ENCODE measurements at places on chromosomes 13 and 19.
A peak's percentile ranks its signal among the peaks of the same experiment; 100 is the strongest.

- no peak for DNase-seq
Measured at GRCh38 chr19:40392894-40393517, 3.0 kb upstream of the HIPK4 start.

DNA sequence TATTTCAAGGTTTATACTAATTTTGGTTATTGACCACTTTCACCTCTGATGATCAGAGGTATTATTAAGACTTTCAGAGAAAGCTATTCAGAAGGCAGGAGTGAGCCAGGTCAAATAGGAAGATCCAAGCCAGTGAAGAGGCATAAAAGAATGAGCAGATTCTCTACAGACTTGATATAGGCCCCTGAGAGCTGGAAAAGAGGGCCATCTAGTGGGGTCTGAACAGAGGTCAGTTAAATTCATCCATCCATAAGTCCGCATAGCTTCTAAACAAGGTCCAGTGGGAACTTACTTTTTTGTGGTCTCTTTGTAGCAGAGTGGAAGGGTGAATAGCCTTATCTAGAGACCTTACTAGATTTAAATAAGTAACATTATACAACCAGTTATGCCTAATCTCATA is 126.6 kb upstream of the UFM1 start:
- DNase-seq, result no peak

GRCh38 chr13:34167347-34167746 is 349.4 kb downstream of the RFC3 start:
- DNase-seq, result no peak

- no peak for DNase-seq
Measured at GRCh38 chr13:94558716-94559115, 37.2 kb downstream of the TGDS start.

- DNase-seq, result no peak
Measured at GRCh38 chr19:17220207-17220758, 5.1 kb downstream of the USE1 start.

GRCh38 chr19:43464134-43464775 is 1.2 kb downstream of the LYPD3 start:
- peak; percentile 51 for DNase-seq

DNA sequence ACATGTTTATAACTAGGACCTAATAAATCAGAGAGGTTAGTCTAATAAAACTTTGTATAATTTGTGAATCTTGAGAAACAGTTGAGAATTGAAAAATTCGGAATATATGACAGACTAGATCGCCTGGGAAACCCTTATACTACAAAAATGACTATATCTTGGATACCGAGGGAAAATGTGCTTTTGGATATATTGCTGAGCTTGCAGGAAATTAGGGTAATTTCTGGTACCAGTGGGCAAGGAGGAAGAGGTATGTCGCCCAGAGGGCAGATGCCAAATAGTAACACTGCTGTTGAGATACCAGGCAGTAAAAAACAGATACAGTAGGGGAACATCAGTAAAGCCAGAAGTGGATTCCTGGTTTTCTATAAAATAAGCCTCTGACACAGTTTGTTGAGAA is 17.3 kb downstream of the MPHOSPH8 start:
- DNase-seq, result no peak

- DNase-seq, result no peak
Measured at GRCh38 chr19:48841571-48841970, 5.3 kb upstream of the HSD17B14 start.

DNA sequence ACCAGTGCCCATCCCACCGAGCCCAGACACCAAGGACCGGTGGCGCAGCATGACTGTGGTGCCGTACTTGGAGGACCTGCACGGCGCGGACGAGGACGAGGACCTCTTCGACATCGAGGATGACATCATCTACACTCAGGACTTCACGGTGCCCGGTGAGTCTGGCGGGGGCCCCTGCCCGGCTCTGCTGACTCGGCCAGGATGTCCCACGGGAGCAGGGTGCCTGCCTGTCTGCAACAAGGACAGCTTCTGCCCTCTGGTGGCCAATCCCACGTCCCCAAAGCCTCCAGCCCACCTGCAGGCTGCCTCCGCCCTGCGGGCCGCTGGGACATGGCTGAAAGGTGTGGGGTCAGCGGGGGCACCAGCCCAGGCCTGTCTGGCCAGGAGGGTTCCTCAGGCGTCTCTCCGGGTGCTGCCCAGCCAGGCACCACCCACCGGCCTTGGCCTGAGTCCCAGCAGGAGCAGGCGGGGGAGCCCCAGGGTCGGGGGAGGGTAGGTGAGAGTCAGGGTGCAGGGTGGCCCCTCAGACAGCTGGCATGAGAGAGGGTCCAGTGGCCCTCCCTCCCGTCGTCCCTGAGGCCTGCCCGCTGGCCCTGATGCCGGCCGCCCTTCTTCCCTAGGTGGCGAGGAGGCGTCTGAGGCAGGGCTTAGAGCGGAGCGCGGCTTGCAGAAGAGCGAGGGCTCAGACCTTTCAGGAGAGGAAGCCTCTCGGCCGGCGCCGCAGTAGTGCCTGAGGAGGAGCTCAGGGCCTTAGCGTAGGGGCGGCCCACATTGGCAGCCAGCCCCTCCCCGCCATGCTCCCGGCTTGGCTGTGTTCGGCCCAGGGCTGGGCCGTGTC is 14.6 kb downstream of the CBARP start:
- no peak for DNase-seq

DNA sequence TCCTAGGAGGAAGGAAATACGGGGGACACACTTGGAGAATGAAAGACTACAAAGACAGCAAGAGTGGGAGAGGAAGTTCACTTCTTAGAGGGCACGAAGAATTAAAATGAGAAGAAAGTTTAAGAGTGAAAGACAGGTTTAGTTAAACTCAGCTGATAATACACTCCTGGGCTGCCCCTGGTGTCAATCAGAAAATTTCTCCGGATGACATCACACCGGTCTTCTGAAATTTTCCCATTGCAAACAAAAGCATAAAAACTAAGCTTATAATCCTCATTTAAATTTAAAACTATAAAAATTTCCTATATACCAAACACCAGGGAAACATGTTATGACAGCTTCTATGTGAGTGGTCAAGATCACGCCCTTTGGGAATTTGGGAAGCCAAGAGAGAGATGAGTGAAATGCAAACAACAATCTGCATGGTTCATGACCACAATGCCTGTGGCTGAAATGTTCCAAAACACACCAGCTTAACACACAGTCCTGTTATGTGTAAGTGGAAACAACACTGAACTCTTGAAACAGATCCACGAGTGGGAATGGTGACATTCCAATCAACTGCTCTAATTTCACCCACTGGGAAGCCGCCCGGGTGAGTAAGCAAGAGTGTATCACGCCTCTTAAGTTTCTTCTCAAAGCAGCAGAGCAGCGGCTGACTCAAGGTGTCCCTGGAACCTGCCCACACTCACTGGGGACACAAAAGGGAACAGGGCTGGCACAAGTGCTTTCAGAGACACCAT is 49.0 kb downstream of the BRD4 start:
- DNase-seq, result no peak

DNA sequence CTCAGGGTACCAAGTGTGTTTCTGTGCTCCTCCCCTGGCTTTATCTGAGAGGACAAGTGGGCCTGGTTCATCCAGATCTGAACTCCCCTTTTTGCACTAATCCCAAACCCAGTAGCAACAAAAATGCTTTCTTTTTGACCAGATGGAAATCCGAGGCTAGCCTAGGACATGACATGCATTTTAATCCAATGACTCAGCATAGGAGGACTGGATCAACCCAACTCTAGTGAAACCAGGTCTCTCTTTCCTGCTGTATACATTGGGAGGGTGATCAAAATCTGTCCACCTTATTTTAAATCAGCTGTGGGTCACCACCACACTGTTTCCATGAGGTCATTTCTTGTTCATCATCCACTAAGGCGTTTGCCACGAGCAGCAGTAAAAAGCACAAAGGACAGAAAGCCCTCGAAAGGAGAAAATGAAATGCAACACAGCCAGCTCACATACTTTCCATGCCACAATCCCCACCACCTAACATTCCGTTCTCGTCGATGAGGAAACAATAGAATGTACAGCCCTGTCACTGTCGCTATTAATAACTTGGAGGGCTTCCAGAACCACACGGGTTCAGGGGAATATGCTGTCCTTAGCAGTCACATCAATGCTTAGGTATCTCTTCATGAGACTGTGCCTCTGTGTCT is 543.0 kb downstream of the IRS2 start:
- no peak for DNase-seq

DNA sequence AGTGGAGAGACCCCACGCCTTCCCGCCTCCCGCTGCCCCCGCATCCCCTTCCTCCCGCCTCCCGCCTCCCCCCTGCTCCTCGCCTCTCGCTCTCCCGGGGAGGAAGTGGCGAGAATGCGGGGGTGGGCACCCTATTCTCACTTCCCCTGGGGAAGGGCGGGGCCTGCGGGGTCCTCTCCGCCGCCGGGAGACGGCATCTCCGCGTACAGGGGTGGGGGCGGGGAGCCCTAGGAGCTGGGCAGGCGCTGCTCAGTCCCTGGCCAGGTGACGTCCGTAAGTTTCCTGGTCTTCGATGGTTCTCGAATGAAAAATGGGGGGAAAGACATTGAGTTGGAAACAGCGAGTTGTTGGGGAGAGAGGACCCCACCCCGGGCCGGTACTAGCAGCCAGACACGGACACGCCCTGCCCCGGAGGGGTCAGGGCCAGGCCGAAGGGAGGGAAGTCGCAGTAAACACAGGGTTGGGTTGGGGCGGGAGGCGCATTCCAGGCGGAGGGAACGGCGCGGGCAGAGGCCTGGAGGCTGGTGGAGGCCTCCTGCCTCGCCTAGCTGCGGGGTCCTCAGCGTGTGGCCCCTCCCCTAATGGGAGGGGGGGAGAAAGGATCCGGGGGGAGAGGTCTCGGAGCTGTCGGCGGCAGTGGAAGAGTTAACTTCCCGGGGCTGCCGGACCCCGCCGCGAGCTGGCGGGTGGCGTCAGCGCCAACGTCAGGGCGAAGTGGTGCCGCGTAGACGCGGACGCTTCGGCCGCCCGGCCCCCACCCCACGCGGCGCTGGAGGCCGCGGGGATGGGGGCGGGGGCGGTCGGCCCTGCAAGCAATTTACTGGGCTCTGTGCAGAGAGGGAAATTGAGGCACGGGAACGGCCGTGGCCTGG is 10.4 kb upstream of the JUND start:
- peak; percentile 64 for DNase-seq

- no peak for DNase-seq
Measured at GRCh38 chr13:72805676-72806346, 23.9 kb downstream of the PIBF1 start.

DNA sequence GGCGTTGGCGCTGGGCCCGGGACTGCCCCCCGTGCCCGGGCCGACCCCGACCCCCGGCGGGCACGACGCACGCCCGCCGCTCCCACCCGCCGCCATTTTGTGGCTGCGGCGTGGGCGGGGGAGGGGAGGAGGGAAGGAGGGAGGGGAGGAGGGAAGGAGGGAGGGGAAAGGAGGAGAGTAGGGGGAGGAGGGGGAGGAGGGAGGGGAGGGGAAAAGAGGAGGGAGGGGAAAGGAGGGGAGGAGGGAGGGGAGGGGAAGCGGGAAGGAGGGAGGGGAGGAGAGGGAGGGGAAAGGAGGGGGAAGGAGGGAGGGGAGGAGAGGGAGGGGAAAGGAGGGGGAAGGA is at the start of gene BTBD2:
Gene BTBD2, minus strand, starts transcription at position 107 of the 343 bp plus-strand sequence. Its CDS starts 11 bp downstream, at position 96.
- DNase-seq, result peak; percentile 56

GRCh38 chr19:34217952-34218817 is 36.2 kb upstream of the GARRE1 start:
- DNase-seq, result peak; percentile 36

- no peak for DNase-seq
Measured at GRCh38 chr13:84865783-84866221, 933.4 kb downstream of the SLITRK6 start.

- DNase-seq, result no peak
Measured at GRCh38 chr19:8673276-8673891, 25.2 kb downstream of the ACTL9 start.

DNA sequence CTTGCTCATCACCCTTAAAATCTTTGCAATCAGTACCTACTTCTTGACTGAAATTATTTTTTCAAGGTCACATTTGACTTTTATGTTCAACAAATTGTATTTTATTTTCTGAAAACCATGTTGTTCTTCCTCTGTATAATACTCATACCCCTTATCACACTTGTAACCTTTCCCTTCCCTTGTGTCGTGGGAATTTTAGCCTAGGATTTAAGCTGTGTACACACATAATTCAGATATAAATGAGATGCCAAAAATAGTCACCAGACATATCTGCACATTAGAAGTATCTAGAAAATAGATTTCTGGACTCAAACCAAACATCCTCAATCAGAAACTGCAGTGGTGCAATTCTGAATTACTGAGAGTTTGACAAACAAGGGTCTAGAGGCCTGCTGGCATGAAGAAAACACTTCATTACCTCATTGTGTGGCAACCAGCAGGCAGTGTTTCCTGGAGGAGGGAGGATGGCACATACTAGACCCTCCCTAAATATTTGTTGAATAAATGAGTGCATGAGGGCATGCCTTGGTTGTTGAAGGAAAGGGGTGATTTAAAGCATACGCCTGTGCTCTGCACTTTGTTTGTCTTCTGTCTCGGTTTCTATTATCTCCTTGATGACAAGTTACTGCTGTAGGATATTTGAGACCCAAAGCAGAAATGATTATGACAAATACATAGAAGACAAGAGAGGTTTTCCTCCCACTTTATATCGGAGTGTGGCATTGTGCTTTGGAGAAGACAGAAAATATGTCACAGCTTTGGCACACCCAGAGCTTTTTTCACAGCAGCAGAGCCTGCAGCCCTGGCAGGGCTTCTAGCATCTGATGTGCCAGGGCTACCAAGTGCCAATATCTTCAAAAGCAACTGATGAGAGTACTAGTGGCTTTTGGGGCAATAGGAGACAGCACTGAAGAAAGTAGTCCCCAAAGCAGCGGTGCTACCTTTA is 881.1 kb downstream of the PCDH9 start:
- DNase-seq, result no peak

GRCh38 chr13:113933901-113934300 is 40.0 kb downstream of the C13orf46 start:
- no peak for DNase-seq

Measured in activated CD4-positive, alpha-beta T cell treated with anti-CD3 and anti-CD28 coated beads for 24 hours (primary cell).